Smooth muscle cell of the brain vasculature (primary cell): ENCODE measurements at places on chromosomes 5 and 9.

DNA sequence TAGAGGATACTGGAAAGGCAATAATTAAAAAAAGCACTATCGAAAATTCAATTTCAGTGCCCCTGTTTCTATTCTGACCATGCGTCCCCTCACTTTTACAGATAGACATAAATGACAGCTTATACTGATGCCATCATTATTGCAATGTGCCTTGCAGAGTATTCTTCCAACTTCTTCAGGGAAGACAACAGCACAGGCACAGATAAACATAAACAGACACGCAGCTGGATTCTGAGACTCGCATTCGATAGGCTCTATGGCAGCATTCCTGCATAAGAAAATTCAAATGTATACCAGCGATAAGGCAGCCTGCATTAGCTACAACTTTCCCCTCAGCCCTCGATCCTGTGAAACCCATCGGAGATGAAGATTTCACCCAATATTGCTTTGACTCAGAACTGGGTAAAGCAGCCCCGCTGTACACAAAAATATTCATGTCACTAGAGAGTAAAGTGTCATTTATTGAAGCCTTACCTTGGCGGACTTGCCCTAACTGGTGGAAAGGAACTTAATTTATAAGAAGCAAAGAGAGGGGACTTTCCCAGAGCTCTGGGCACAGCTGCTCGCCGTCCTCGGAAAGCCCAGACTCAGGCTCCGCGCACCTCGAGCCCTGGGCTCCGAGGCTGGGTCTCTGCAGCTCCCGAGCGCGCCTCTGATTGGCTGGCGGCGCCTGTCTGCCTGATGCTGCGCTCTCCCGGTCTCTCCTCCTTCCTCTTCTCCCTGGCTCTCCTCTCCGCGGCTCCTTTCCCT lies at the start of gene CDH18:
TSS of gene CDH18 (minus strand) at position 589 of the 750 bp plus-strand sequence. CDS start 149,214 bp downstream, outside the sequence.
- no peak for DNase-seq

- DNase-seq = peak; percentile 67
Observed at GRCh38 chr9:87276851-87277261, 220.8 kb upstream of the DAPK1 start.

GRCh38 chr5:154567155-154567554 lies 89.1 kb upstream of the HAND1 start:
- DNase-seq = no peak

DNA sequence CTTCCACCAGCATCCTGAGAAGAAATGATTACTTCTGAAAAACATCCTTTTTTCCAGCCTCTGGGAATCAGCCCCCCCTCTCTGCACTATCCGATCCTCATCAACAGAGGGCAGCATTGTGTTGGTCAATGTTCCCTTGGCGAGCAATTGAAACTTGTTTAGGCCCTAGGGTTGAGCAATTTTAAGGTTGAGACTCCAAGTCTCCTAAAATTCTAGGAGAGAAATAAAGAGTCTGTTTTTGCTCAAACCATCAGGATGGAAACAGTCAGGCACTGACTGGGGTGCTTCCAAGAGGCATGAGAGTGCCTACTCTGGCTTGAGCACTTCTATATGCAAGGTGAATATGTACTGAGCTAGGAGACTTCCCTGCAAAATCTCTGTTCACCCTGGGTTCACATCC lies 12.4 kb upstream of the CYFIP2 start:
- no peak for DNase-seq

DNA sequence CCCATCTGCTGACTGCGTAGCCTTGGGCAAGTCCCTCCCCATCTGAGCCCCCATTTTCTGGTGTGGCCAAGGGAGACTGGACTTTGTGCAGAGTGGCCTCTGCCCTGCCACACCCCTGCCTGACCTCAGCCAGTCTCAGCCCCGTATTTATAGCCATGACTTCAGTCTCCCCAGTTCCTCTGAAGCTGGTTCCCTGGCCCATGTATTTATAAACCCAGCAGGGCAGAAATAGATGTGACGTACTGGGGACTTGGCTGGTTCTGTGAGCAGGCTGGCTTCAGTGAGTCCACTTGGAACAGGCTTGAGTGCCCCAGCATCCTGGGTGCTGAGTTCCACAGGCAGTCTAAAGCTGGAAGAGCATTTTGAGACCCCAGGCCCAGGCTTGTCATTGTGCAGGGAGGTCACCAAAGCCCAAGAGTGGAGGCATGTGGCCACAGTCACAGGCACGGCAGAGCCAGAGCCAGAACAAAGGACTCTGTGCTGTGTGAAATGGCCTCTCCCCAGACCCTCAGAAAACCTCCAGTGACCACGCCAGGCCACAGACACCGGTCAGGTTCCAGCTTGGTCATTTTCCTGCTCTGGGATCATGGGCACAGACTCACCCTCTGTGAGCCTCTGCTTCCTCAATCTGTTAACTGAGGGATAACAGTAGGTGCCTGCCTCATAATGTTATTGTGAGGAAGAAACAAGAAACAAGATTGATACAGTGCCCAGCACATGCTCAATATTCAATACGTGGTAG lies 30.4 kb upstream of the SYNPO start:
- DNase-seq = no peak

DNA sequence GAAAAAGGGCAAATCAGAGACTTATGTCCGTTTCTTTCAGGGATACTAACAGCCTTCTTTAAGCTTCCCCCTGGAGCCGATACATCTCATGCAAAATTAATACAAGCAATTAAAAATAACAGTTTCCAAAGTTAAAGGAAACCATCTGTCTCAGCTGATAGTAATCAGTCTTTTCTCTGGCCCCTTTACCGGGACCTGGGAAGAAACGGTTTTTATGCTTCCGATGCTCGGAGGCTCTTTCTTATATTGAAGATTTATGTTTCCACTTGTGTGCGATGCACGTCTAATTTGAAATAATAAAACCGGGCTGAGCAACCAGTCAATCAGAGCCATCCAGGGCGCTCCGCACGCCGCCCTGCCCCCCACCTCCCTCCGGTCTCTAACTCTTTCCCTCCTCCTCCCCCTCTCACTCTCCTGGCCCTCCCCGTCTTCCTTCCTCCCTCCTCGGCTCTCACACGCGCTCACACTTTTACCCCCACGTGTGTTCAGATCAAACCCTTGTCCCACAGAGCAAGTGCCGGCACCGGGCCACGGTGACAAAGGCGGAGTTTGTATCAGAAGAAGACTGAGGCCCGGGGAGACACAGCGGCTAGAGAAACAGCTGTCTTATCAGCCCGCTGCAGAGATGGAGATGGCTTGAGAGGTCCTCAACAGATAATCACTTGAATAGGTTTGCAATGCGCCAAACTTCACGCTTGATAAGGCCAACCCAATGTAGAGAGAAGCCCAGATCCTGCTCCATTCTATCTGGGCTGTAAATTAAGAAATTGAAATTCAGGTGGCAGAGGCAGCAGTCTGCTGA lies 5.1 kb upstream of the ELAVL2 start:
- no peak for DNase-seq

DNA sequence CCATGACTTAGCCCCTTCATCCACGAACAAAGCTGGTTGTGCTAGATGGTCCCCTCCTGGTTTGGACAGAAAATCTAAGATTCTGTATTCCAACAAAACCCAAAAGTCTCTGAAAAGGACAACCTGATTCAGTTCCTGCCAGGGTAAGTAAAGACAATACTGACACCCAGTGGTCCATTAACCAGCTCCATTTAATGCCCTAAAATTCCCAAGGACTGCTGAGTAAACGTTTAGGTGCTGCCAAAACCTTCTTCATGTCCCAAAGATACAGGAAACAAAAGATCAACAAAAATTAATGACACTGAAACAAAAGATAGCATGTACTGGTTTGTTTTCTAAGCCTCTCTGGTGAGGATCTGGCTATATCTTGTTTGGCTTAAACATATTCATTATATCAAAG lies 25.3 kb upstream of the PPP1R2B start:
- no peak for DNase-seq
